ENCODE measurements at places on chromosomes 12 and 14.
A peak's percentile ranks its signal among the peaks of the same experiment; 100 is the strongest.

- no peak for DNase-seq
These were observed 13.0 kb upstream of the LBHD2 start for GRCh38 chr14:103070971-103071542.

DNA sequence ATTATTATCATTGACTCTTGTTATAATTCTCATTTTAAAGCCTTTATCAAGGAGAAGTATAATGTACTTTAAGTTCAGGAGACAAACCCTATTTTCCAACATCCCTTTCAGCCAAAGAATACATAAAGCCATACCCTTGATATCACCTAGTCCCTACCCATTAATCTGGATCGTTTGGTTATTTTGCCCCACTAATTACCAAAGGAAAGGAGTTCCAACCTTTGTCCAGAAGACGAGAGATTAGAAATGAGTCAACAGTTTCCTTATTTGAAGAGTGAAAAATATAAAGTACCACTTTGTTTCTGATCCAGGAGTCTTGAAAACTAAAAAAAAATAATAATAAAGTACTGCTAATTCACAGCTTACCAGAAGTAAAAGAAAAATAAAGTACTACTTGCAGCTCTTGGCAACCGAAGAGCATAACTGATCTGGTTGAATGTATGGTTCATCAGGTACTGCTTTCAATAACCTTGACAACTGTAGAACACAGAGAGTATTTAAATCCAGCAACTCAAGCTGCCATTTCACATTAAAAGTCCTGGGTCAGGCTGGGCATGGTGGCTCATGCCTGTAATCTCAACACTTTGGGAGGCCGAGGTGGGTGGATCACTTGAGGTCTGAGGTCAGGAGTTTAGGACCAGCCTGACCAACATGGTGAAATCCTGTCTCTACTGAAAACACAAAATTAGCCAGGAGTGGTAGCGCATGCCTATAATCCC lies 33.7 kb downstream of the LIMA1 start:
- no peak for DNase-seq

GRCh38 chr14:75259510-75259855 lies 19.1 kb upstream of the FOS start:
- DNase-seq, result no peak

DNA sequence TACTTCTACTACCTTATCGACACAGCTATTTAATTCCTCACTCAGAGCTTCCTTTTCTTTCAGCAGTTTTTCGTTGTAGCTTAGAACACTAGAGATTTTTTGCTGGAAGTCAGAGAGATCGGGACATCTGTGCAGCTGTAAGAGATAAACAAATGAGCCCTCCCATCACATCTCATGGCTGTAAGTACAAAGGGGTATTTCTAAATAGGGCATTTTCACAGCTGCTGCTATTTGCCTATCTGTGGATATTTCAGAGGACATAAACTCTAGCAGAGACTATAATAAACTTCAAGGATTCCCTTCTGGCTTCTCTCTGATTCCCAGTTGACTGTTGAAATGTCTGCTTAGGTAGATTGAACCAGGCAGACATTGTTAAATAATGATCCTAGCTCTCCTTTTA lies 76.1 kb upstream of the SAV1 start:
- no peak for DNase-seq

DNA sequence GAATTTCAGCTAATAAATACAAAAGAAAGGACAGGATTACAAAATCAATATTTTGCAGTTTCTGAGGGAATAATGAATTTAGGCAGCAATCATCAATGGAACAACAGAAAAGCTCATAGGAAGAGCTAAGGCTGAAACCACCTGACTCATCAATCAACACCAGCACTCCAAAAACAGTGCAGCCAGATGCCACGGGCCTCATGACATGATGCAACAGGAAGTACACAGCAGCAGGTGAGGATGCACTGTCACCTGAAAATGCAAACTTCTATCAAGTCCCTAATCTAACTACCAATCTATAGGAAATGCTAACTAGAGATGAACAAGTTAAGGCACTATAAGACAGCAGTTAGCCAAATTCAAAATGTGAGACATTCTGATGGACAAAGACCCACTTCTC lies 21.7 kb downstream of the GNS start:
- DNase-seq, result no peak

DNA sequence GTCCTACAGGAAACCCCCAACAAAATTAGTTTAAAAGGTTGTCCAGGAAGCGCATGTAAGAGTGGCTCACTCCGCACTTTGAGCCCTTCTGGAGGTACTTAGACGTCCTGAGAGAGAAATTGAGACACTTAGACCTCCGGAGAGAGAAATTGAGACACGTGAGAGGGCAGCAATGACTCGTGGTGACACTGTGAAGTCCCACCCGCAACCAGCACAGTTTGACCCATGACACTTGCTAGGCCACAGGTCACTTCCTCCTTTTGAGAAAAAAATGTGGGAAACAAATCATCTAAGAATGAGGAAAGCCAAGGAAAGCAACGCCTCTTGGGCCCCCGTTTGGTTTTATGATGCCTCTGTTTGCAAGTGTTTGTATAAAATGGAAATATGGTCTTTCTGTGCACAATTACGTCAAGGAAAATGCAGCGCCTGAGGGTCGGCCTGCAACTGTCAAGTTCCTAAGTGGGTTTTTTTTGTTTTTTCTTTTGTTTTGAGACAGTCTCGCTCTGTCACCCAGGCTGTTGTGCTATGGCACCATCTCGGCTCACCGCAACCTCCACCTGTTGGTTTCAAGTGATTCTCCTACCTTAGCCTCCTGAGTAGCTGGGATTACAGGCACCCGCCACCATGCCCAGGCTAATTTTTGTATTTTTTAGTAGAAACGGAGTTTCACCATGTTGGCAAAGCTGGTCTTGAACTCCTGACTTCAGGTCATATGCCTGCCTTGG lies 13.6 kb upstream of the CDCA4 start:
- no peak for DNase-seq

DNA sequence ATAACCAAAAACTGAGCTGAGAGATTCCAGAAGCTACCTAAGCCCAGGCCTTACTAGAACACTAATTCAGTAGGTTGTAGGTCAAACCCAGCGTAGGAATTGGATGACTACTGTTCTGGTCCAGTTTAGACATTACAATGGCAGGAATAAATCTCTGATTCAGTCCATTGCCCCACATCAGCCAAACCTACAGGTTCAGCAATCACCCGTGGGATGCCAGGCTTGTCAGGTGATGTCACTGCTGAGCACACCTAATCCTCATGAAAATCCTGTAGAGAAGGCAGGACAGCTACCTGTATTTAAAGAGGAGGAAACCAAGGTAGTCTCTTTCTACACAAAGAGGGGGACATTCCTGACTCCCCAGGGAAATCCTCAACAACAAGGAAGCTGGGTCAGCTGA lies 63.7 kb downstream of the RFX4 start:
- no peak for DNase-seq

GRCh38 chr14:69059658-69060623 lies 80.8 kb upstream of the ACTN1 start:
- DNase-seq, result no peak

GRCh38 chr12:57227315-57228115 lies 2.0 kb upstream of the SHMT2 start:
- DNase-seq, result no peak

DNA sequence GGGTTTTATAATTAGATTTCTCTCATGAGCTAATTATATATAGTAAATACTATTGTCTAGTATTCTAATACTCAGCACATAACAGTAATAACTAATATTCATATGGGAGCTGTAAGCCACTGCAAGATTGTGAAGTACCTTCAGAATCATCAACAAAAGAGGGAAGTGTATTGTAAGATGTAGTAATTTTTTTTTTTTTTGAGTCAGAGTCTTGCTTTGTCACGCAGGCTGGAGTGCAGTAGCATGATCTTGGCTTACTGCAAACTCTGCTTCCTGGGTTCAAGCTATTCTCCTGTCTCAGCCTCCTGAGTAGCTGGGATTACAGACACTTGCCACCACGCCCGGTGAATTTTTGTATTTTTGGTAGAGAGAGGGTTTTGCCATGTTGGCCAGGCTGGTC lies 3.1 kb downstream of the GPR33 start:
- no peak for DNase-seq

DNA sequence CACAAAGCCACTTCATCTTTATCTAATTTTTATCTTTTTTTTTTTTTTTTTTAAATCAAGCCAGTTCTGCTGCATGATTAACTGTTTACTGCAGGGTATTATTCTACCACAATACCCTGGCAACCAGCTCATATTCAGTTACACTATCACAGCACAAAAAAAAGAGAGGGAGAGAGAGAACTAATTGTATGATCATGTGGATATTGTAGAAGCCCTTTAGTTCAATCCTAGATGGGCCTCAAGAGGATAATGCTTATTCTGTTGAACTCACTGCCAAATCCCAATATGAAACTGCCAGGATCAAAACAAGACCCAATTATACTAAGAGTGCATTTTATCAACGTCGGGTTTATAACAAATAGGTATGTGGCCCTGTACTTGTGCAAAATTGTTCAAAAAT lies 51.5 kb downstream of the MED13L start:
- no peak for DNase-seq

DNA sequence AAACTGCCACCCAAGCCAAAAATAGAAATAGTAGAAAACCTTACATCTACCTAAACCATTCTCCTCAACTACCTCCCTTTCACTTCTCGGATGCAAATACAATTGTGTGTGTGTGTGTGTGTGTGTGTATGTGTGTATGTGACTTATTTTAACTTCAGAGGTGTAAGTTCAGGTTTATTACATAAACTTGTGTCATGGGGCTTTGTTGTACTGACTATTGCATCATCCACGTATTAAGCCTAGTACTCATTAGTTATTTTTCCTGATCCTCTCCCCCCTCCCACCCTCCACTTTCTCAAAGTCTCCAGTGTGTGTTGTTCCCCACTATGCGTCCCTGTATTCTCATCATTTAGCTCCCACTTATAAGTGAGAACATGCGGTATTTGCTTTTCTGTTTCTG lies 592.5 kb upstream of the ATP2B1 start:
- DNase-seq, result no peak

- DNase-seq, result no peak
These were observed 91.8 kb downstream of the RGS6 start for GRCh38 chr14:72024043-72024407.

GRCh38 chr14:102593061-102593824 lies 794 bp downstream of the RCOR1 start:
- DNase-seq, result peak; percentile 41

GRCh38 chr14:59004012-59004411 lies 184.5 kb upstream of the DAAM1 start:
- DNase-seq, result no peak

- no peak for DNase-seq
These were observed 3.3 kb upstream of the P3H3 start for GRCh38 chr12:6824901-6825381.

- no peak for DNase-seq
These were observed 194.7 kb downstream of the BCL11B start for GRCh38 chr14:99077076-99077843.

DNA sequence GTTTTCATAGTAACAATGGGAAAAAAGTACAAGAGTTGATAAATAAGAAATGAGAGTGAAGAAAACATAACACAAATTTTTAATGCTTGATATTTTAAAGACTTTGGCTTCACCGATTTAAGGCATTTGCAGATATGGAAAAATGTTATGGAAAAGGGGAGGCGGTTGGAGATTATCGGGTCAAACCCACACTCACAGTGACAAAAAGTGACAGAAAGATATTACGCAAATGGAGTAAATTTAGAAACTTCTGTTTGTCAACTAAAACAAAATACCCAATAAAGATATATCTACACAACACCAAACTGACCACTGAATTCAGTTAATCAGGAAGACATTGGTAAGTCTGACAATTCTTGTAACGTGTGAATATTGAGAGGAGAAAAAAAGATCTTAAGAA lies 2.5 kb downstream of the PPP1R12A start:
- no peak for DNase-seq

GRCh38 chr12:89451841-89452251 lies 72.8 kb downstream of the GALNT4 start:
- no peak for DNase-seq

- no peak for DNase-seq
These were observed 6.3 kb upstream of the KRT5 start for GRCh38 chr12:52526511-52526951.

- no peak for DNase-seq
These were observed 23.2 kb downstream of the P2RX4 start for GRCh38 chr12:121232977-121233627.

DNA sequence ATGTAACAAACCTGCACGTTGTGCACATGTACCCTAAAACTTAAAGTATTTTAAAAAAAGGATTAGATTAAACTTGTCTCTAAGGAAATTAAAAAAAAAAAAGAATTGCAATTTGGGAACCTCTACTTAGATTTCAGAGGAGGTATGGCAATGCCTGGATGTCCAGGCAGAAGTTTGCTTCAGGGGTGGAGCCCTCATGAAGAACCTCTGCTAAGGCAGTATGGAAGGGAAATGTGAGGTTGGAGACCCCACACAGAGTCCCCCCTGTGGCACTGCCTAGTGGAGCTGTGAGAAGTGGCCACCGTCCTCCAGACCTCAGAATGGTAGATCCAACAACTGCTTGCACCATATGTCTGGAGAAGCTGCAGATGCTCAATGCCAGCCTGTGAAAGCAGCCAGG lies 279.6 kb upstream of the CCDC196 start:
- no peak for DNase-seq

DNA sequence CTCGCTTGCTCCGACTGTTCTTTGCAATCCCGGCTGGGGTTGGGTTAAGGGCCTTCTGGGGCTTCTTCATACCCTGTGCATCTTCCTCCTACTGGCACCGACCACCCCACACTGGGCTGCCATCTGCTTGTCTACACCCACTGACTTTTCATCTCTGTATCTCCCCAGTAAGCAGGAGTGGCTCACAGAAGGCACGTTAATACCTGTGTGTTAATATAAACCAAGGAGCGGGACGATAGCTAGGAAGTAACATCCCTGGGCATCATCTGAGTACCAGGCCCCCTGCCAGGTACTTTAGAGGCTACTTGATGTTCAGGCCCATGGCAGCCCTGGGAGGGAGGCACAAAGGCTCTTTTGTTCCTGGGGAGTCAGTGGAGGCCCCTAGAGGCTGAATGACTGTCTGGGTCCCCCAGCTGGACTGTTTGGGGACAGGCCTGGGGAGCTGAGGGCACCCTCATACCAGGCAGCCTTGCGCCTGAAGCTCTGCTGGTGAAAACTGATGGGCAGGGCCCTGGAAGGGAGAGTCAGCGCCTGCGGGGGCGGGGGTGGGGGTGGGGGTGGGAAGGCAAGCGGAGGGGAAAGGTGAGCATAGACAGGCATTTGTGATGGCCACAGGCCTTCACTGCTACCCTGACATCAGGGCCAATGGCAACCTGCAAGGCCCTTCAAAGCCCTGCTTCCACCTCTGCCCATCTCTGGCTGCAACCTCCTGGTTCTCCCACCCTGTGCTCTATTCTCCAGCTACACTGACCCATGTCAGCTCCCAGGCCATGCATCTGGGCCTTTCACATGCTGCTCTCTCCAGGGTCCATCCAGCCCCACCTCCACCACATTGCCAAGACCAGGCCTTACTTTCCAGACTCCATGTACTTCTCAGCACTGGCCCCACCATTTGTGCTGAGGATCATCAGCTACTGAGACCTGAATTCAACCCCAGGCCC lies 34.2 kb upstream of the DEGS2 start:
- DNase-seq, result no peak

- DNase-seq, result no peak
These were observed 57.8 kb downstream of the SLCO1B3 start for GRCh38 chr12:20868277-20868676.

GRCh38 chr12:49880756-49881414 lies 22.8 kb downstream of the FAIM2 start:
- no peak for DNase-seq

- DNase-seq, result no peak
These were observed 139.4 kb upstream of the PRICKLE1 start for GRCh38 chr12:42728770-42729534.

- no peak for DNase-seq
These were observed 251.4 kb downstream of the MSRB3 start for GRCh38 chr12:65529771-65530435.

Measured in activated CD8-positive, alpha-beta memory T cell treated with anti-CD3 and anti-CD28 coated beads for 1 hour (primary cell).